Fibroblast of skin of left quadriceps (primary cell): ENCODE measurements at places on chromosomes 16 and 17.

DNA sequence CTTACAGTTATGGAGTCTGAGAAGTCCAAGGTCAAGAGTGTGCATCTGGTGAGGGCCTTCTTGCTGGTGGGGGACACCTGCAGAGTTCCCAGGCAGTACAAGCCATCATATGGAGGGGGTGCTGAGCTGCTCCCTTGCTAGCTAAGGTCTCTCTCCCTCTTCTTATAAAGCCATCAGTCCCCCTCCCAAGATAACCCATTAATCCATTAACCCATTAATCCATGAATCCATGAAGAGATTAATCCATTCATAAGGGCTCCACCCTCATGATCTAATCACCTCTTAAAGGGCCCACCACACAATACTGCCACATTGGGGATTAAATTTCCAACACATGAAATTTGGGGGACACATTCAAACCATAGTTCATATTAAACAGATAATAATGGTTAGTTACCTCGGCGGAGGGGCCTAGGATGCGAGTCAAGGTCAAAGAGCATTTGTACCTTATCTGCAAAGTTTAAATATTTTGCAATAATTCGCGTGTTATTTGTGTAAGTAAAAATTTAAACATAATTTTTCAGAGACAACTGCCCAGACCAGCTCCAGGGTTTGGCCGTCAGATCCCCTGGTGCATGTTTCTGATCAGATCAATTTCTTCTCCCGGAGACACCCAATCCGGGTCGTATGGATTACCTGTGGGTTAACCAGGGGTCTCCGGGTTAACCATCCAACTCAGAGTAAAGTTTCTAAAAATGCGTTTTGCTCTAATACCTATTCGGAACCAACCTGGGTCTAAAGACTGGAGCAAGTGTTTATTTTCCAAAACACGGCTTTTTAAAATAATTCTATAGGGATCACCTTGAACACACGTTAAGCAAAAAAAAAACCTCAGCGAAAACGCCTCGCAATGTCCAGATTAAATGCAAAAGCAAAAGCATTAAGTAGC lies 740 bp upstream of the POLR3E start:
- DNase-seq, result no peak

DNA sequence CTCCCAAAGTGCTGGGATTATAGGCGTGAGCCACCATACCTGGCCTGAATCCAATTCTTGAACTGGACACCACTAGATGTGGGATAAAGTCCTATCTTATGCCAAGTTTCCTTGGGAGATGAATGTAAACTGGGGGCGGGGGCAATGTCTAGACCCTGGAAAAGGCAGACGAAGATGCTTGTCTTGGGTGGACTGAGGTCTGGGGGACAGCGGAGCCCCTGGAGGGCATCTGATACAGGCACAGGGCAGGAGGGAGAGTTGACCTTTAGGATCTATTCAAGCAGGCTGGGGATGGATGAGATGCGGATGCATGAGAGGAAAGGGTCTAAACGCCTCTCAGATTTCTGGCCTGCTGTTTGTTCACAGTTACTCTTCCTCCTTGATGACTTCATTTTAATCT lies 11.7 kb downstream of the C1QTNF1 start:
- DNase-seq, result no peak

DNA sequence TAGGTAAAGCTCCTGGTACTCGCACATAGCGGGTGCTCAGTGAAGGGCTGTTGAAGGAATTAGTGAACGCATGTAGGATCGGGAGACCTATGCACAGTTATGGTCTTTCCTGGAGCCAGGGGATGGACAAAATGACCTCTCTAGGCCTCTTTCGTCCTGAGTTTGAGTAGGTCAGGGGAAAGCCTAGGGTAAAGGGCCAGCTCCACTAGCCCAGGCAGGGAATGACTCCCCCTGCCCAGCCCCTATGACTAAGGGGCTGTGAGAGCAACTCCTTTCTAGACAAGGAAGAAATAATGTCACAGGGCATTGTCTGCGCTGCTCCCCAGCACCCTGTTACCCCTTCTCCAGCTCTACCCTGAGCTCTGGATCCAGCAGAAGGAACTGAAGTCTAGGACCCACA lies 24.6 kb upstream of the FMNL1 start:
- DNase-seq, result no peak

- DNase-seq, result no peak
Measured at GRCh38 chr17:5033352-5034015, 1.7 kb downstream of the SLC52A1 start.

DNA sequence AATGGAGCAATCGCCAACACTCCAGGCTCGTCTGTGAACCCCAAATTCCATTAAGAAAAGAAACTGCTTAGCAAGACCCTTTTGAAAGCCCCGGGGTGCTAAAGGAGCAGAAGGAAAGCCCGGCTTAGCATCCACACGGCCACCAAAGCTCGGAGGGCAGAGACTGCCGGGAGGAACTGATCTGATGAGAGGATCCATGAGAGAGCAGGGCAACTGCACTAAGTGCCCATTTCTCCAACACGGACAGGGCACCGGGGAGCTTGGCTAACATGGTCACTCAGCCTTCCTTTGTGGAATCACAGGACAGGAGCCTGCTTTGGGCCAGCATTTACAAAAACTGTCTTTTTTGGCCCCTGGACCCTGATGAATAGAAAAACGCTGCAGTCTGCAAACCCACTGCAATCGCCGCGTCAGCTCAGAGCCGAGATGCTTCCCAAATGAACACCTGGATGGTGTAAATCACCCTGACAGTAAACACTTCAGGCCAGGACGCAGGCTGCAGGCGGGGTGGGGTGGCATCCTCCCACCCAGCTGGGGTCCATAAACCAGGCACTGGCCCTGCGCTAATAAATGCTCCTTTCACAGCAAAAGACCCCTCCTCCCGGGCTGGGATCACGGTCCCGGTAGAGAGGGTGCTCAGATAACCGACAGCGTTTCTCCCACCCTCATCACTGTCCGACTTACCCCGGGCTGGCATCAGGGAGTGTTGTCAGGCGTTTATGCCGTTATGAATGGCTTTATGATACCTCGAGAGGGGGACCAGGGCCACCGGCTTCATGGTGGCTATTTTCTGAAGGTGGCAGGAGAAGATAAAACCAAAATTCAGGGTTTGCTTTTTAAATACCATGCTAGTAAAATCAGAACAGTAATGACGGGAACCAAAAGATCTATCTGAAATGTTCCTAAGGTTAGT lies 299.5 kb downstream of the IRF8 start:
- no peak for DNase-seq

DNA sequence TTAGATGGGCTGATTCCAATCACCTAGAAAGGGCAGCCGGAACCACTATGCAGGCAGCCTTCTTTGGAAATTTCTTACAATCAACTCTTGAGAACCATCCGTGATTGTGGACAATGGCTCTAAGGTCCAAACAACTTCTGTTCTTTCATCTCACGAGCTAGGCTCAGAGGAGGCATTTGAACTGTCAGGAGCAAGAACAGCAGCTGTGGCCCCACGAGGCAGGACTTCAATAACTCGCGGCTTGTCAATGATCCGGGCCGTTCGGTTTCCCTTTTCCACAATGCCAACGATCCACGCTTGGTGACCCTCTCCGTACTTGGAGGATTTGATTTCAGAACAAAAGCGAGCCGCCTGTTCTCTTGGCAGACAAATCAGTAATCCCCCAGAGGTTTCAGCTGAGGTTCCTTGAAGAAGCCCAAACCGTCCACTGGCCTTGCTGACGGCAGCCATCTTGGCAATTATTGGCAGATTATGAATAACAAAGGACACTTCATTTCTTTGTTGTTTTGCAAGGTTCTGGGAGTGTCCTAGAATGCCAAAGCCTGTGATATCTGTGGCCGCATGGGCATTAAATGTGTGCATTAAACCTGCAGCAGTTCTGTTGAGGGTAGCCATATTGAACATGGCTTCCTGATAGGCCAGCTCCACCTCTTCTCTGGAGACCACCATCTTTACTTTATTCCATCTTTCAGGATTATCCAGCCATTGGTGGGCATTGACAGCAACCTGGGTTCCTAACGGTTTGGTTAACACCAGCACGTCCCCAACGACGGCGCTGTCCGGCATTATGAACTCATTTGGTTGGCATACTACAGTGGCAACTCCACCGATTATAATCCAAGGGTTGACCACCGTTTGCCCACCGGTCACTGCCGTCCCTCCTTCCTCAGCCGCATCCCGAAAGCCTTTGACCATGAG lies 1.2 kb downstream of the SEPHS2 start:
- no peak for DNase-seq

DNA sequence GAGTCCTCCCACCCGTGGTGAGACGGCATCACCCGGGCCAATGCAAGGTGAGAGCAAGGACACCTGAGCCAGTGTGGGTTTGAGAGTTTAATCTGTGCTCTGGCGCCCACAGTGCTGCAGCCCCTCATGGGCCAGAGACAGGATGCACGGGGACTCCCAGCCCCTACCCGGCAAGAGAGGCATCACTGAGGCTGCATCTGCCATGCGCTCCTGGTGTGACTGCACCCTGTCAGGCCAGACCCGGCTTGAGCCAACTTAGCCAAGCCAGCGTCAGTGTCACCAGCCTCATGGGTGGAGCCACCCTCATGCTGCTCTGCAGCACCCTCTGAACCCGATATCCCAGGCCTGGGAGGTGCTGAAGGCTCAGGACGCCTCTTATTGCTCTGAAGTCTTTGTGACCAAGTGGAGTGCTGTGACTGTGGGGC lies 1.3 kb upstream of the BRICD5 start:
- no peak for DNase-seq
